ENCODE measurements at places on chromosomes 7 and 10. TPM values are rescaled to one million over a fixed set of nuclear protein-coding genes. Genes with fewer than 3 reads are reported as not detected.
A peak's percentile ranks its signal among the peaks of the same experiment; 100 is the strongest.

R3HCC1L gene
- total RNA-seq: 15.2 TPM

CLDN15 gene
- 2.7 TPM for total RNA-seq

KLF14 gene
- not detected for total RNA-seq

NKX6-2 gene
- total RNA-seq: 0.56 TPM

FOXP2 gene
- total RNA-seq: 2.7 TPM

TMEM236 gene
- under 0.01 TPM for total RNA-seq

TRIM50 gene
- not detected for total RNA-seq

IFIT1 gene
- 22.7 TPM for total RNA-seq

DNAJC2 gene
- 9.3 TPM for total RNA-seq

HYAL4 gene
- total RNA-seq: not detected

- no peaks in the 10 kb centered on the region for H3K36me3 ChIP-seq
- no peak overlapping the region for H3K27ac ChIP-seq
- H3K4me3 ChIP-seq: no peak overlapping the region
- H3K27me3 ChIP-seq: no peaks in the 10 kb centered on the region
These were observed 1.8 kb downstream of the EPHB6 start for GRCh38 chr7:142856565-142857245.

DNA sequence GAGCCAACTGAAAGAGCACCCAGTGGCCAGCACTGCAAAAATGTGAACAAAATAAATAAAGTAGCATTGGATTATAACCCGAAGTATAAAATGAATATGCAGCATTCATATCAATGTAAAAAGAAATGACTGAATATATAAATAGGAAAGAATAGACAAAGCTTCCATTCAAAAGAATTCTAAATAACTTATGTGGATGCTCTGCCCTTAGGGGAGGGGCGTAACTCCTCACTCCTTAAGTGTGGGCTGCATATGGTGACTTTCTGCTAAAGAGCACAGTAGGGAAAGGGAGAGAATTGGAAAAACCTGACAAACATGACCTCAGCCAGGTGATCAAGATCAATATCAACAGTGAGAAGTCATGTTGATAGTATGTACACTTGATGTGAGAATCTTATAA, 109.9 kb upstream of the DOCK1 start:
- no peak overlapping the region for H3K27ac ChIP-seq
- no peaks in the 10 kb centered on the region for H3K4me1 ChIP-seq

GRCh38 chr7:107854989-107855388, 36.0 kb upstream of the DLD start:
- H3K4me1 ChIP-seq: no peaks in the 10 kb centered on the region
- peak; percentile 42 for DNase-seq

DNA sequence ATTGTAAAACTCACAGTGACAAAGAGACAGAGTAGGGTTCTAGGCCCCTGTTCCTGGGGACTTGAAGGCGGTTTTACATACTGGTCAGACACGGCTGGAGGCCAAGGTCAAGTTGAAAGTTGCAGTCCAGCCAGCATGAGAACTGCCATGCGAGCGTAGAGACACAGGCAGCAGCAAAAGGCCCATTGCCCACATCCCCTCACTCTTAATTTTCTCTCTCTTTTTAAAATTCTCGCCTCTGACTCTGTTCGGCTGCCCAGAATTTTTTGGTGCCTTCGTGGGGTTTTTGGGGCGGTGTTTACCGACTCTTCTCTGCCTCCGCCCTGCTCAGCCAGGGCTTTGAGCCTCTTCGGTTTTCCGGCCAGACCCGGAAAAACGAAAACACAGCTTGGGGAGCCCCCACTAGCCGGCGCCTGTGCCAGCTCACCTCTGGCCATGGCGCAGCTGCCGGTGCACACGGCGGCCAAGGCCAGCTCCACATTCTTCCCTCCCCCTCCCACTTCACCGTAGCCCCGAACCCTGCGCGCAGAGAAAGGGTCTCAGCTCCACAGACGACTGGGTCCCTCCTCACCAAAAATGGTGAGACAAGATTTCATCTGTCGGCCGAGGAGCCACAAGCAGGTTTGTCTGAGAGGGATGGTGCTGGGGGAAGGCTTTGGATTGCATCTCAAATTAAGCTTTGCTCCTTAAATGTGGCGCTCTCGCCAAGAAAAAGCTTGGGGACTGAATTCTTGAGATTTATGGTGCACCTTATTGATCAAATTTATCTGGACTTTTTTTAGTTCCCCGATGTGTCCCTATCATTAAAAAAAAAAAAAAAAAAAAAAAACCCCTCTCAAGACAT, 2.3 kb upstream of the HOXA13 start:
- no peaks in the 10 kb centered on the region for H3K36me3 ChIP-seq
- no peak overlapping the region for H3K27ac ChIP-seq
- DNase-seq: no peak
- H3K4me3 ChIP-seq: no peak overlapping the region
- H3K4me1 ChIP-seq: no peaks in the 10 kb centered on the region

DNA sequence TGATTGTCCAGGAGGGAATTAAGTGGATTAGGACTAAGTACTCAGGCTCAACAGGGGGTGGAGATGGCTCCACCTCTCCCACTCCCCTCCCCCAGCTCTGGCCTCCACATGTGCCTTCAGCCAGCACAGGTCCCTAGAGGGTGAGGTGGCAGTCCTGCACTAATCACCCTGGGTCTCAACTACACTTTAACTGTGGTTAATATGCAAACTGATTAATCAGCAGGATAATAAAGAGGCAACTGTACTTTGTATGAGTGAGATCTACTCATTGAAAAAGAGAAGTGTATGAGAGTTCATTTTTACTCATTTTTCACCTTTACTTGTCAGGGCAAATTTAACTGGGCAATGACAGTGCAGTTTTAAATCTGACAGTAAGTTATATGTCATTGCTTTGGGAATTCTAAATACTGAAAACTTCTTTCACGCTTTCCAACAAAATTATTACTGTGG, 223.8 kb upstream of the CCDC6 start:
- H3K27ac ChIP-seq: no peak overlapping the region
- H3K36me3 ChIP-seq: peaks cover 4% of the 10 kb centered on the region
- no peak overlapping the region for H3K4me3 ChIP-seq
- no peak for DNase-seq
- peaks cover 7% of the 10 kb centered on the region for H3K4me1 ChIP-seq

- H3K4me3 ChIP-seq: no peak overlapping the region
- H3K4me1 ChIP-seq: no peaks in the 10 kb centered on the region
- no peaks in the 10 kb centered on the region for H3K36me3 ChIP-seq
- DNase-seq: no peak
- H3K27me3 ChIP-seq: no peaks in the 10 kb centered on the region
These were observed 54.4 kb downstream of the MGMT start for GRCh38 chr10:129521161-129522025.

- H3K4me3 ChIP-seq: no peak overlapping the region
- peak; percentile 51 for DNase-seq
- no peaks in the 10 kb centered on the region for H3K27me3 ChIP-seq
- peaks cover 30% of the 10 kb centered on the region for H3K4me1 ChIP-seq
- H3K36me3 ChIP-seq: no peaks in the 10 kb centered on the region
These were observed 5.9 kb upstream of the PWWP2B start for GRCh38 chr10:132390921-132391675.

DNA sequence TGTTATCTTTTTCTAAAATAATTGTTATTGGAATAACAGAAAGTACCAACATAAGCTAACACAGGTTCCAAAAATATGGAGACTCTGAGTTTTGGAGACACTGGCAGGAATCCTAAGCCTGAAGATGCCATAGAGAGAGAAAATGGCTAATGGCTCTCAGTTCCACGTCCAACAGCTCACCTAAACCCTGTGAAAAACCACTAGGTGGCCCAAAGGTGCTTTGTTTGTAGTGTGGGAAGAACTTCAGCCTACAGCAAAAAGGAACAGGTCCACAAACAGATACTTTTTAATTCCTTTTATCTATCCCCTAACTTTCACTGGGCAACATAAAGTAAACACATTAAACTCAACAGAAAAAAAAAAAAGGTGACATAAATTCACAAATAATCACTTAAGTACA, 272.3 kb downstream of the SEMA3D start:
- H3K36me3 ChIP-seq: no peaks in the 10 kb centered on the region
- no peak overlapping the region for H3K27ac ChIP-seq
- no peaks in the 10 kb centered on the region for H3K27me3 ChIP-seq

DNA sequence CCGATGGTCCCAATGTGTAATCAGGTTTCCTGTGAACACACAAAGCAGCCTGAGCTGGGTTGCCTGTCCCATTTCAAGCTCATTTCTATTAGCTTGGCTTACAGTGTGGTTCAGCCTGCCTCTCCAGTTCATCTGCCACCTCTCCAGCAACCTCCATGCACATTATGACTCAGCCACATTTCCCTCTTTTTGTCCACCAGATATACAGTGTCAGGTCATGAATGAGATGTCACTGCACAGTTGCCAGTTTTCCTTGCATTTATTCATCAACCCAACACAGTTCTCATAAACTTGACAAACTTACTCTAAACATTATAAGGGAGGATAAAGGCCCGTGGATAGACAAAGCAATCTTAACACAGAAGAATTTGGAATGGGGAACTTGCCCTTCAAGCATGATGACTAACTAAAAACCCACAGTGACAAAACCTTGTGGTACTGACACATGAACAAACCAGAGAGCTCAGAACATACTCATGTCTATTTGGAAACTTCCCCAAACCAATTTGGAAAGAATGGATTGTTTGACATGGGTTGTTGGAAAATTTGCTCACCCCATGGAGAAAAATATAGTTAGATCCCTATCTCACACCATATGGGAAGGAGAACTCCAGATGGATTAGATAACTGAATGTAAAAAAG, 2.5 kb upstream of the CFAP58 start:
- no peak overlapping the region for H3K27ac ChIP-seq
- no peaks in the 10 kb centered on the region for H3K4me1 ChIP-seq
- H3K27me3 ChIP-seq: no peaks in the 10 kb centered on the region
- no peak overlapping the region for H3K4me3 ChIP-seq
- no peak for DNase-seq

DNA sequence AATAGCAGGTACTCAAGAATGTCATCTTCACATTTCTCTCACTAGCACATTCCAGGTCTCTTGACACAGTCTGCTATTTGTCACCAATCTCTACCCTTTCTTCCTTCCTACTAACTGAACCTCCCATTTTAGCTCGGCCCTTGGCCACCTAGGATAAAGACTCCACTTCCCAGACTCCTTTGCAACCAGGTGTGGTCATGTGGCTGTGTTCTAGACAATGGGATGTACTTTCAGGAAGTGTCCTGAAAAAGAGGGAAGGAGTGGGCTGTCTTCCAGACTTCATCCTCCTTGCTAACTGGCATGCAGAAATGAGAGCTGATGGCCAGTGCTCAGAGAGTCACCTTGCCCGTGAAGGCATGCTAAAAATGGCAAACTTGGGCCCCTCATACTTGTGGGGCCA, 139.2 kb downstream of the AMPH start:
- H3K4me1 ChIP-seq: no peaks in the 10 kb centered on the region
- no peak overlapping the region for H3K4me3 ChIP-seq
- DNase-seq: peak; percentile 1
- no peaks in the 10 kb centered on the region for H3K36me3 ChIP-seq
- no peaks in the 10 kb centered on the region for H3K27me3 ChIP-seq

- peak overlapping the region; percentile 72 for H3K4me3 ChIP-seq
- no peak for DNase-seq
- peaks cover 2% of the 10 kb centered on the region for H3K36me3 ChIP-seq
- peak overlapping the region; percentile 94 for H3K27ac ChIP-seq
- peaks cover 4% of the 10 kb centered on the region for H3K27me3 ChIP-seq
These were observed 890 bp downstream of the ZFYVE27 start for GRCh38 chr10:97737770-97738265.

GRCh38 chr7:103573479-103574058, 127.6 kb upstream of the SLC26A5 start:
- no peaks in the 10 kb centered on the region for H3K27me3 ChIP-seq
- DNase-seq: peak; percentile 54
- H3K36me3 ChIP-seq: no peaks in the 10 kb centered on the region
- peaks cover 17% of the 10 kb centered on the region for H3K4me1 ChIP-seq
- H3K27ac ChIP-seq: no peak overlapping the region

GRCh38 chr10:89025453-89025852, 34.9 kb downstream of the FAS start:
- H3K27ac ChIP-seq: no peak overlapping the region
- H3K4me1 ChIP-seq: no peaks in the 10 kb centered on the region
- H3K27me3 ChIP-seq: peaks cover 8% of the 10 kb centered on the region
- no peak for DNase-seq

DNA sequence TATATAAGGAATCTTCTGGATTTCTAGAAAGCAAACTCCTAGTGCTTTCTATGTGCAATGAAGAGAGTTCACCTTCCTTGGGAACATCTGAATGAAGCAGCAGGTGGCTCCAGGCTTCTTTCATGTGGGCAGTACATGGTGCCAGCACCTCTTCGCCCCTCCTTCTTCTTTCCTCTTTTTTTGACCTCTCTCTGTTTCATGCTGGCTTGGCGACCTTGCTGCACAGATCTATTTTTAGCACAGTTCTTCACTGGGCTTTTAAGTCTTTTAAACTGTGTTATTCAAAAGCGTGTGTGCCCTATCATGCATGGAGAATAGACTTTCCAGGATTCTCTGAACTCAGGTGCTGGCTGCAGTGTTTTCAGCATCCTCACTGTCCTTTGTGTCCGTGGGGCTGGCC, 400.3 kb upstream of the PRKCQ start:
- peaks cover 16% of the 10 kb centered on the region for H3K4me1 ChIP-seq
- no peak overlapping the region for H3K4me3 ChIP-seq
- H3K27ac ChIP-seq: peak overlapping the region; percentile 48
- no peaks in the 10 kb centered on the region for H3K36me3 ChIP-seq

DNA sequence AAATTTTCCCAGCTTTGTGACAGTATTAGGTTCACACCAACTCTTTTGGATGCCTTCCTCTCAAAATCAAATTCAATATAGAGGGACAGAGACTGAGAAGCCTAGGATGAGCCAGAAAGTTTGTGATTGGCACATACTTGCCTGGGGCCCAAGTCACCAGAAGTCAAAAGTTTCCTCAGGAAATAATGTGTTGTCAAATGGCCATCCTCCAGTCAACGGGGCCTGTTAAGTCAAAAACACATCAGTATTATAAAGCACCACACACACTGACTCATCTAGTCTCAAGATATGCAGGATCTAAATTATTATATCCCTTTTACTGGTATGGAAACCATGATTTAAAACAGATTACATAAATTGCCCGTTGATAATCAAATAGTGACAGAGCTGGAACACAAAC, 158.1 kb downstream of the AHR start:
- no peak overlapping the region for H3K27ac ChIP-seq
- no peak overlapping the region for H3K4me3 ChIP-seq
- no peaks in the 10 kb centered on the region for H3K4me1 ChIP-seq
- H3K27me3 ChIP-seq: no peaks in the 10 kb centered on the region
- H3K36me3 ChIP-seq: no peaks in the 10 kb centered on the region
- DNase-seq: no peak
